ENCODE measurements at places on chromosomes 16 and 17. TPM values are rescaled to one million over a fixed set of nuclear protein-coding genes. Genes with fewer than 3 reads are reported as not detected.

GRCh38 chr16:17998550-17998949 lies 338.0 kb downstream of the NPIPA8 start:
- DNase-seq, result no peak

DNA sequence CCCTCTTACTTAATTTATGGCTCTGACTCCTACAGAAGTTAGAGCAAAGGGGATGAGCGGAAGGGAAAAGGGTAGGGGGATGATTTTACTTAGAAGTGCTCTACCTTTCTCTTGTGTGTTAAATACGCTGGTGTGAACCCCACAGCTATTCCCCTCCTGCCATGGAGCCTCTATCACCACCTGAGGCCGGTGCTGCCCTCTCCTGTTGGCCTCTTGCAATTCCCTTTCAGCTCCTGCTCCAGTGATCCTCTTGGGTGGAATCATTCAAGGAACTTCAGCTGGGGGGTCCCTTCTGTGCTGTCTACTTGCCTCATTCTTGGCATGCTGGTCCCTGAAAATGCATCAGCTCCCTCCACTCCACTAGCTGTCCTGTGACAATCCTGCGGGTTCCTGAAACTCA lies 41.8 kb upstream of the CDH8 start:
- no peak for DNase-seq

- peak; percentile 78 for DNase-seq
Measured at GRCh38 chr17:50056217-50056960, 479 bp downstream of the ITGA3 start.

CHP2 gene
- total RNA-seq, result 22.6 TPM

- no peak for DNase-seq
Measured at GRCh38 chr17:42922294-42922693, 21.7 kb downstream of the G6PC1 start.

HCRT gene
- total RNA-seq, result not detected

DNA sequence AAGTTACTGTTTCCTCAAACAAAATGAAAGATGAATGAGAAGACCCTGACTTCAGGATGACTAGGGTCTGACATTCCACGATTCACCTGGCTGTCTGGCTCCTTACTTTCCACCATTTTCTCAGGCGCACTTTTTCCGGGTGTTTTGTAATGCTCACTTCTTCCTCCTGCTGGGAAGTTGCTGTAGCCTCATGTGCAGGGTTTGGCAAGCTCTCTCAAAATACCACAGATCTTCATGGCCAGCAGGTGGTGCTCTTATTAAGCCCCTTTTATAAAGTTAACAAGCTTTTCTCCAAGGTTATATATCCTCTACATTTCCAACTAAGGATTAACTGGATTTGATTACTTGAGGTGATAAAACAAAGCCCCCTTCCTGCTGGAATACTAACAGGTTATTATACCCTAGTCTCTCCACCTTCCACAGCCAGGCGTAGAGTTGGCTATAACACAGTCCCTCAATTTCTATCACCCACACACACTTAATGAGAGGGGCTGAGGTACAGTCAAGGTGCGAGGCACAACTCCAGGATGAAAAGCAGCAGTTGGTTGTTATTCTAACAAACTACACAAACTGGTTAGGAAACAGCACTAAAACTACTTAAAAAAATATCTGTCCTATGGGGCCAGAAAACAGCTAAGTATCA lies 45.4 kb downstream of the STH start:
- peak; percentile 82 for DNase-seq

KRTAP9-8 gene
- not detected for total RNA-seq

- DNase-seq, result no peak
Measured at GRCh38 chr16:12458591-12459358, 344.9 kb downstream of the CPPED1 start.

DNA sequence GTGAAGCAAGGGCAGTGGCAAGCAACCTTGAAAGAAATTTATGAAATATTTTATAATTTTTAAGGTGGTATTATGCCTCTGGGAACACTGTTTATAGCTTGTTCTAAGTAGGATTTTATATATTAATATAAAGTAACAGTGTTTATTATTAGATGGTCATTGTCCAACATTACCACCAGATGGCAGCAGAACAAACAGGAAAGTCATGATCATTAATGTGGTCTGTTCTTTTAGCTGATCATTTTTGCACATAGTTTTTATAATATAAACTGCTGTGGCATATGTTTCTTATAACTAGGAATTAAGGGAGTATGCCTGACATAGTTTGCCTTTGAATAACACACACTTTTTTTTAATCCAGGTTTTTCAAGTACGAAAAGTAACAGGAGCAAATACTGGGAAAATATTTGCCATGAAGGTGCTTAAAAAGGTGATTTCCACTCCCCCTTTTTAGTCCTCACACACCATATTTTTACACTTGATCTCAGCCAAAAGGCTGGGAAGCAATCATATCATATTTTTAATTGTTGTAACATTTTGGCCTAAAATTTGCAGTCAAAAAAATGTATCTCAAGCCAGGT lies 21.4 kb downstream of the RPS6KB1 start:
- no peak for DNase-seq

DNA sequence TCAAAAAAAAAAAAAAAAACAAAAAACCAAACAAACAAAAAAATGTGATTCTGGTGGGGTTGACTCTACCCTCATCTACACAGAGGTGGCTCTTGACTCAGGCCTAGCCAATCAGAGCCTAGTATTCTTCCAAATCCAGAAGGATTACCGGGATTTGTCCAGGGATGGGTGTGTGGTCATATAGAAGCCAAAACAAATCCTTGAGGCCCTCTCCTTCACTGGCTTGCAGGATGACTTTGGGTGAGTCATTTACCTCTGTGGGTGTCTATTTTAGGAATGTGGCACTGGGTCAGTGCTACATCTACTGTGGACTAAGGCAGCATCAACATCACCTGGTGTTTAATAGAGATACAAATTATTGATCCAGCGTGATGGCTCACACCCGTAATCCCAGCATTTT lies 93.2 kb upstream of the RBBP6 start:
- DNase-seq, result no peak

DNA sequence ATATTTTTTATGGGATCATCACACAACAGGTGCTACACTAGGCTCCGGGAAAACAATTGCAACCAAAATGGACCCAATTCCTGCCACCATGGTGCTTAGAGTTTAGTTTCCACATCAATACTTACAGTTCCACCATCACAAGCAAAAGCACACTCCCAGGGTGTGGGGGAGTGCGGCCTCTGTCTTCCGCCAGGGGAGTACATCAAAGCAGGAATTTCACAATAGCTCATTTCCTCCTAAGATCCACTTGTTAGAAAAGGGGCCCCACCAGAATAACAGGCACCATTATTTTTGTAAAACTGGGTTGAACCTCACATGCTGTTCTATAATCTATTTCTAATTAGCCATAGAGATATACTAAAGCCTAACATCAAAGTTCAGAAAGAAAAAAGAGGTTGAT lies 44.3 kb upstream of the PSMD7 start:
- DNase-seq, result no peak

DNA sequence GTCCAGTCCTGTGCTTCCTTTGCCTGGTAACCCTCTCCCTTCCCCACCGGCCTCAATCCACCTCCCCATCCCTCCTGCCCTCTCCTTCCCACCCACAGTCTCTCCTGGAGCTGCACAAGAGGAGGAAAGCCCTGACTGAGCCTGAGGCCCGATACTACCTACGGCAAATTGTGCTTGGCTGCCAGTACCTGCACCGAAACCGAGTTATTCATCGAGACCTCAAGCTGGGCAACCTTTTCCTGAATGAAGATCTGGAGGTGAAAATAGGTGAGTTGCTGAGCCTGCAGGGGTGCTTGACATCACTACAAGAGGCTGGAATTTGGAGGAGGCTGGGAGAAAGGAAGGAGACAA lies 1.3 kb downstream of the PLK1 start:
- DNase-seq, result no peak

DNA sequence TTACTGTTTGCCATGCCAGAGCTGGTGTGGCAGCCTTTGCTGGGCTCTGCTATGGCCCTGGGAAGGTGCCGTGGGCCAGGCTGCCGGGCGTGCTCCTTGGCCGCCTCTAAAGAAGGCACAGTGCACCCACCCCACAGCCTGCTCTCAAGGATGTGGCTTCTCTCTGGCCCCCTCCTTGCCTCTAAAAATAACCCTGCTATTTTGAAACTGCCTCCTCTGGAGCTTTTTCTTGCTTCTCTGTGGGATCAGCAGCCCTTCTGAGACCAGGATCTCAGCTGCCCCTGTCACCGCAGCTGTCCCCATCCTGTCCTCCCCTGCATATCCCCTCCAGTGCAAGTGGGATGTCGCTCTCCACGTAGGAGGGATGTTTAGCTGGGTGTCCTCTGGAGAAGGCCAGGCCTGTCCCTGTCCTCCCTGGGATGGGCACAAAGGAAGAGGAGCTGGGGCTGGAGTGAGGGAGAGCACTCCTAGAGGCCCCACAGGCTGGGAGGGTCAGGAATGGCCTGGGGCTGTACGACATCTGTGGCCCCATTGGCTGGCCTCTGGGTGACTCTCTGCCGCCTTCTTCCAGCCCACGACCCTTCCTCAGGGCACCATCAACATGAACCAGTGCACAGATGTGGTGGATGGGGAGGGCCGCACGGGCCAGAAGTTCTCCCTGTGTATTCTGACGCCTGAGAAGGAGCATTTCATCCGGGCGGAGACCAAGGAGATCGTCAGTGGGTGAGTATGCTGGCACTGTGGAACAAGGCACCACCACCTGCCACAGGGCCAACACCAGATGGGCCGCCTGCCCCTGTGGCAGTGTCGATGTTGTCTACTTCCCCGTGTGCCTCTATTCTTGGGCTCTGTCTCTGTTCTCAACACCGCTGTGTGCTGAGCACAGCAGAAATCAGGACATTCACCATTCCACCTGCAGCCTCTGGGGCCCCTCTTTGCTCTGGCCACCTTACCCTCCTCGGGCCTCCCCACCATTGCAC lies 79.7 kb downstream of the PLD6 start:
- DNase-seq, result no peak

ZG16 gene
- not detected for total RNA-seq

DNA sequence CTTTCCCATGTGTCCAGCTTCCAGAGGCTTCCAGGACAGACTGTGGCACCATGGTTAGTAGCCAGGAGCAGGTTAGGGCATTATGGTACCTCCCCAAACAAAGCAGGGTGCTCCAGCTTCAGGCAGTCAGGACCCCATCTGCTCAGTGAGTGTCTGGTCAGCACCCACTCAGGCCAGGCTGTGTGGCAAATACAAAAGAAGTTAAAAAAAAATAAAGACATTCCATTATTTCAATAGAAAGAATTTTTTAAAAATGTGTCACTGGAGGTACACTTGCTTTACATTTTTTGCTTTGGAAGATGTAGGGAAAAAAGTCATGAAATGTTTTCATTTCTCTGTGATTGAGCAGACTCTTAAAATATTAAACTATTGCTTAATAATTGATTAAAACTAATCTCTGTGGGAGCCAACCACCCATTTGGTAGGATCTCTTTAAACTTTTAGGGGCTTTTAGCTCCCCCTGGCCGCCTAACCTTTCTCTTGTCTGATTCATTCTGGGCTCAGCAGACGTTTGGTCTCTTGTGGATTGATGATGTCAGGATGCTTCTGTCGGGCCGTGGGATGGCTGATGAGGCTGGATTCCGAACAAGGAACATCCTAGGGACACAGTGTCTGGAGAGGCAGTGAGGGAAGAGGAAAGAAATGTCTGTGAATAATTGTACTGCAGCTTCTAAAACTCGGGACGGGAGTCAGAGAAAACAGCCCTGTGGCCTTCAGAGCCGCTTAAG lies 28.4 kb upstream of the NPTX1 start:
- no peak for DNase-seq

GRCh38 chr17:60586288-60586974 lies 13.6 kb upstream of the PPM1D start:
- no peak for DNase-seq

DNA sequence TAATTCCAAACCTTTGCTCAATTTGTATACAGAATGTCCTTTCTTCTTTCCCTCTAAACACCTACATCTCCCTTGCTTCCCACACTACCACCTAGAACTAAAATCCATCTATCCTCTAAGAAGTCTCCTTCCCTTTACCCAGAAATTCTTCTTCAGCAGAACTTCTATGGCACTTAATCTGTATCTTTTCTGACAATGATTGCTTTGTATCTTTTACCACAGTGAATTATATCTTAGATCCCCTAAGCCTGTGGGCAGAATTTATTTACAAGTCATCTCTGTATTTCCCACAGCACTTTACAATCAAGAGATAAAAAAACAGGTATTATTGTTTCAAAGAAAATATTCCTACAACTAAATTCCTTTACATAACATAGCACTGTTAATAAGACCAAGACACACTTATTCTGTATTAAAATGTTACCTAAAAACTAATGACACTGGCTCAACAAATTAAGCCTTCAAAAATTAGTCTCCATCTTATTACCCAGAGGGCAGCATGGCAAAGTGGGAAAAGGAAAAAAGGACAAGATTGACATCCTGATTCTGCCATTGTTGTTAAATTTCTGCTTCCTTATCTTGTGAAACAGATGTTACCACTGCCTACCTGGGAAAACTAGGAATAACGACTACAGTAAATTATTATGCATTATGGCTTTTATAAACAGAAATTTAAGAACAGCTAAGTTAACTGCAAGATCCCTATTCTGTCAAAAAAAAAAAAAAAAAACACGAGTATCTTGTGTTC lies 42.8 kb downstream of the KANSL1 start:
- no peak for DNase-seq

DNA sequence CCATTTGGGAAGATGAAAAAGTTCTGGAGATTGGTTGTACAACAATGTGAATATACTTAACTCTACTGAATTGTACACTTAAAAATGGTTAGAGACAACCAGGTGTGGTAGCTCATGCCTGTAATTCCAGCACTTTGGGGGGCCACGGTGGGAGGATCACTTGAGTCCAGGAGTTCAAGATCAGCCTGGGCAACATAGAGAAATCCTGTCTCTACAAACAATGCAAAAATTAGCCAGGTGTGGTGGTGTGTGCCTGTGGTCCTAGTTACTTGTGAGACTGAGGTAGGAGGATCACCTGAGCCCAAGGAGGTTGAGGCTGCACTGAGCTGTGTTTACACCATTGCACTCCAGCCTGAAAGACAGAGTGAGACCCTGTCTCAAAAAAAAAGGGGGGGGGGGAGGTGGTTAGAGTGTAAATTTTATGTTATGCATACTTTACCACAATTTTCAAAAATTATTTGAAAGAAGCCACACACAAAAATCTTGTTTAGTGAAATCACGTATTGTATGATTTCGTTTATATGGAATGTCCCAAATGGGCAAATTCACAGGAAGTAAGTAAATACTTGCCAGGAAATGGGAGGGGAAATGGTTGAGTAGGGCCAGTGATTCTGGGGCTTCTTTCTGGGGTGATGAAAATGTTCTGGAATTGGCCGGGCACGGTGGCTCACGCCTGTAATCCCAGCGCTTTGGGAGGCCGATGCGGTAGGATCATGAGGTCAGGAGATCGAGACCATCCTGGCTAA lies 37.1 kb upstream of the AMZ2 start:
- DNase-seq, result no peak

GRCh38 chr16:50696126-50696525 lies 2.7 kb downstream of the NOD2 start:
- DNase-seq, result no peak

- no peak for DNase-seq
Measured at GRCh38 chr16:71288570-71288889, 672 bp downstream of the CMTR2 start.

All from sciatic nerve (tissue), 2 donors.